HuH-7.5 (cell line): ENCODE measurements at places on chromosomes 1 and 21.

DNA sequence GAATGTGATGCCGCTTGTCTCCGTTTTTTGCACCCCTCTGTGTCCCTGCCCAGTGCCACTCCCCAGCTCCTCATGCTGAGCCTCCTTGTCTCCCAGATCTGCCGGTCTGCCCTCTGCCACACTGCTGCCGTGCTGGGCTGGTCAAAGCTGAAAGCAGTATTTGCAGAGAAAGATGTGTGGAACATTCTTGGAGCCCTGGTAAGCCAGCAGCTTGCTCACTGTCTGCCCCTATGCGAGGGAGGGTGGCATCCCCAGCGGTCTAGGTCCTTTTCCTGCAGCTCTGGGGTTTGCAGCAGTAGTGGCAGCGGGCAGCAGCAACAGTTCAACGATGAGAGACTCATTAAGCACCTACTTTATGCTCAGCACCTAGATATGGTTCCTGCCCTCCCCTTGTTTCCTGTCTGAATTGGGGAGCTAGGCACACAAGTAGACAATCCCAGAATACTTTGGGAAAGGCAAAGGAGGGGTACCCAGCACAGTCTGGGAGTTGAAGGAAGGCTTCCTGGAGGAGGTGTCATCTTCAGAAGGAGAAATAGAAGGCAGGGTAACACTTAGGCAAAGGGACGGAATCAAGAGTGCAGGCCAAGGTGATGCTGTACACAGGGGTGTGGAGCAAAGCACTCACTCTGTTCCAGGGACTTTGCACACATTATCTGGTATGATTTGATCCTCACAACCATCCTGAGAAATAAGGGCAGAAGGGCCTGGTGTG is 63.1 kb downstream of the KIF21B start:
- DNase-seq = no peak

- no peak for DNase-seq
These were observed 41.1 kb upstream of the CSF3R start for GRCh38 chr1:36523850-36524249.

DNA sequence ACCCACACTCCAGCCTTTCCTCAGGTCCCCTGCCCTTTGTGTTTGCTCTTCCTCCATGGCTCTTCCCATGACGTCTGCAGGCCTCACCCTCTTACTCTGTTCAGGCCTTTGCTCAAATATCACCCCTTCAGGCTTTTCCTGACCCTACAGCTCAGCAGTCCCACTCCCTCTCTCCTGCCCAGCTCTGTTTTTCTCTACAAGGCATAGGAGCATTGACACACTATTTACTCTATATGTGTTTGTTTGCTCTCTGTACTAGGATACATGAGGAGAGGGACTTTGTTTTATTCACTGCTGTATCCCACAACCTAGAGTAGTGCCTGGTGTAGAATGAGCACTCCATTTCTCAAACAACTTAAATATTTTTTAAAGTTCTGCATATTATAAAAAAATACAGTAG is 107.4 kb upstream of the COA6 start:
- no peak for DNase-seq

GRCh38 chr1:165793951-165794350 is 25.3 kb upstream of the TMCO1 start:
- DNase-seq = no peak

GRCh38 chr1:67679691-67680090 is 5.3 kb upstream of the GADD45A start:
- no peak for DNase-seq

- DNase-seq = no peak
These were observed 243.0 kb downstream of the SLC45A1 start for GRCh38 chr1:8560611-8561544.

DNA sequence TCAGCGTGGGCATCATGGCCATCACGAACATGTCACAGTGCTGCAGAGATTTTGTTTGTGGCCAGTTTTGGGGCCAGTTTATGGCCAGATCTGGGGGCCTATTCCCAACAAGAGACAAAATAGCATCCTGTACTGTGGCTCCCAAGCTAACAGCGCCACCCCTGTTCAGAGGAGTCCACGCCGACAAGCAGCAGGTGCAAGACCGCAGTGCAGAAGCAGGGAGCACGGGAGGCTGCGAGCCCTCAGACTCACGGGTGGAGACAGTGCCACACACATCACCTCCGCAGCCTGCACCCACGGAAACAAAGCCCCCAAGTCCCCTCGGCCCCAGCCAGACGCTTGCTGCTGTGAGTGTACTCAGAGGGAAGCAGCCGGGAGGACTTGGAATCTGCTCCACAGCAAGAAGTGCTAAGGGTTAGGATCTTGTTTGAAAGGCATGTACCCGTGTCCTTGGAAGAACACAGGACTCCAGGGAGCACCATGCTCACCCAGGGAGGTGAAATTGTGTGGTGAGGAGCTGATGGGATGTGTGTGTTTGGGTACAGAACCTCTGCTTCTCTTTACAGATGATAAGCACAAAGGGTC is 7.1 kb downstream of the TCP10L start:
- DNase-seq = no peak

GRCh38 chr1:36320767-36321118 is 2.7 kb downstream of the EVA1B start:
- no peak for DNase-seq

DNA sequence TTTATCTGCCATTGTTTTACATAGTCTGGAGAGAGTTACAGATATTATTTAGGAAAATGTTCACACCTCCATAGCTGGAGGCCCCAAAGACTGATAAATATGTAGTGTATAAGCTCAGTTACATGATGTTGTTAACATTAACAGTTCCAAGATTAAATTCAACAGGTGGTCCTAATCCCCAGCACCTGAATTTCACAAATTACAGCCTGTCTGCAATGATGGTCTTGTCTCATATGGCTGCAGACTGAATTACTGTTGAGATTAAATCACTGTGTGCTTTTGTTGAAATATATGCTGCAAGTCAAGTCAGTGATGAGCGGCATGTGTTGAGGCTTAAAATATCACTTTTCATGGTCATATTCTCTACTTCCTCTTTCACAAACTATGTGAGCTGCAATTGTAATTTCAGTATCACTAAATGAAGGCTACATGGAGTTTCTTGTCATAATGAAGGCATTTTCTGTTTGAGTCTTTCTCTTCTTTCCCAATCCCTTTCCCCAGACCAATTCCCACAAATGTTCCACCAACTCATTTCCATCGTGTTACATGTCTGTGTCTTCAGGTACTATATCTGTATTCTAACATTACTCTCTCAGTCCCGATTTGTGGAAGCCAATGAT is 4.2 kb downstream of the ST6GALNAC5 start:
- no peak for DNase-seq

DNA sequence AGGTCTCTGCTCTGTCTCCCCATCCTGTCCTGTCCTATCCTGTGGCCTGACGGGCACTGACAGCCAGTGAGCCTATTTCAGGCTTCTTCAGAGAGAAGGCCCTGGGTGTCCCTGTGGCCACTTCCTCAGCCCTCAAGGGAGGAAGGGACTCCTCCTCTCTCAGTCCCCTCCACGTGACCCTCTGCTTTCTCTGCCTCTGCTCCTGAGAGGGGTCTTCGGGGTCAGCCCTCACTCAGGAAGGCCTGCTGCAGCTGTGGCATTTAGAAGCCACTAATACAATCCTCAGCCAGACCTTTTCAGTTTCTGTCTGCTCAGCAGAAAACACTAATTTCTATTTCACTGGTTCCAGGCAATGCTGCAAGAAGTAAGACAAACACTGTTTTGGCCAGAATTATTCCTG is 43.6 kb upstream of the ETV3 start:
- DNase-seq = no peak

DNA sequence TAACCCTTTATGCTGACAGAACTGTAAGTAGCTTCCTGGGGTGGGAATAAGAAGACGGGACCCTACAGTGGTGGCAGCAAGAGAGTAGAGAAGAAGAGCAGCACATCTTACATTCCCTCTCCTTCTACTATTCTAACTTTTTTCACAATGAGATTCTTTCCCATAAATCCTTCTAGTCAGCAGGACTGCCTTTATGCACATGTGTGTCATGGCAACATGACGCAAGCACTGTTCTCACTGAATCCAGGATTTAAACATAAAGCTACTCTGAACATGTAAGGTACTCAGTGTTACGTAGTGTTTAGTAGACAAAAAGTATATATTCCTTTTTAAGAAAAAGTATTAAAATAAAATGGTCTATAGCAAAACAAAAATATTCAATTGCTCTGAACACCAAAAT is 309.7 kb upstream of the LYPLAL1 start:
- no peak for DNase-seq

GRCh38 chr1:27604579-27605299 is 795 bp upstream of the AHDC1 start:
- no peak for DNase-seq

DNA sequence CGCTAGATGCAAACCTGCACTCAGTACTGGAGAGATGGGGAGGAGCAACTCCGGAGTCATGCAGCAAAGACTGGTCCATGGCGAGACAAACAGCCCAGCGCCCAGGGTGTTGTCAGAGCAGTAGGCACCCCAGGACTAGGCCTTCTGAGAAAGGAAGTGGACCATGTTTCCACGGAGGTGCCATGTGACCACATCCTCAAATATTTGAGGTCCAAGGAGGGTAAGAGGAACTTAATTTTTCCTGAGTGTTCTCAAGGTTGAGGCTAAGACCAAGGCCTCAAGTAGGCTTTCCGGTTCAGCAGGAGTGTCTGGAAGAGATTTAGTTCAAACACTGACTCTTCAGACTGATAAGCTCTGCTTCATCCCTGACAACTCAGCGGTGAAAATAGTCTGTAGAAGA is 186.2 kb downstream of the RHOU start:
- no peak for DNase-seq

DNA sequence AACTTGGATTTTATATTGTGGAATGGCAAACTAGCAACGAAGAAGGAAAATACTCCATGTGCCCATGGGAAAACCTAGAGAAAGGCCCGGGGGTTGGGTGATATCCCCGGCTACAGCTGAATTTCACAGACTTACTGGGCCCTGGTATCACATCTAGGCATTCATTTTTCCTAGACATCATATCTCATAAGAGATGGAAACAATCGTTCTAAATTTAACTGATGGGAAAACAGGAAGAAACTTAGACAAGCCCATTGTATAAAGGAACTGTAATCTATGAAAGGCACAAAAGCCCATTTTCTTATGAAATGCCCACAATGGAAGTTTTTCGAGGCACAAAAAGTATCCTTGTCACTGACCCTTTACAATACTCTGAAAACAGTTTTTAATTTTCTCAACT is 407.9 kb upstream of the LYPLAL1 start:
- no peak for DNase-seq

- no peak for DNase-seq
These were observed 56.2 kb upstream of the EPS8L3 start for GRCh38 chr1:109819906-109820305.

DNA sequence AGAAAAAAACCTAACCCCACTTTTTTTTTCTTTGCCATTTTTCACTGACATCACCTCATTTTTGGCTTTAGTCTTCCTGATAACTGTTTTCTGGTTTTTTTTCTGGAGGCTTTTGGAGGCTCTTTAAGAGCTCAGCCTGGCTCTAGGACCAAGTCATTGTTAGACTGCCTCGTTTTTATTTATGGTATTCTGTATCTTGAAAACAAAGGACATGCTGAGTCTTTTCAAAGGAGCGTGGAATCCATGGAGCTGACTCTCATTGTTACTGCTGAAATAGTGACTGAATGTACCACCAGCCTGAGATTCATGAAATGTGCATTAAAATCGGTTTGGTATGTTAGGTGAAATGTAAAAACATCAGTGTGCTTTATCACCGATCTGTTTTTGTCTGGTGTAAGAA is 28.0 kb downstream of the RASAL2 start:
- DNase-seq = no peak

DNA sequence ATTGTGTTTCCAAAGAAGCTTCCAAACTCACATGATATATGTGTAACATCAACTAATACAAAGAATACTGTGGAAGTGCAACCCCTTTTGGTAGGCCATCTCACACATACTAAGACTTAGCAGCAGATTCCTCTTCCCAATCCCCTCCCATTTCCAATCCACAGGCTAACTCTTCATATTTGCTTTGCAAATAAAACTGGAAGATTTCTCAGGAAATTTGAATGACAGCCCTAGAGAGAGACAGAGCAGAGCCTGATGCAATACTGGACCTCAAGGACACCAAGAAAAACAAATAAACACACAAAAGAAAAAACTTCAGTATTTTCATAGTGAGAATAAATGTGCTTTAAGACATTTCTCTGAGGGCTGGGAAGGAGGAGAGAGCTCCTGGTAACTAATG is 190.2 kb upstream of the BRINP3 start:
- DNase-seq = no peak

DNA sequence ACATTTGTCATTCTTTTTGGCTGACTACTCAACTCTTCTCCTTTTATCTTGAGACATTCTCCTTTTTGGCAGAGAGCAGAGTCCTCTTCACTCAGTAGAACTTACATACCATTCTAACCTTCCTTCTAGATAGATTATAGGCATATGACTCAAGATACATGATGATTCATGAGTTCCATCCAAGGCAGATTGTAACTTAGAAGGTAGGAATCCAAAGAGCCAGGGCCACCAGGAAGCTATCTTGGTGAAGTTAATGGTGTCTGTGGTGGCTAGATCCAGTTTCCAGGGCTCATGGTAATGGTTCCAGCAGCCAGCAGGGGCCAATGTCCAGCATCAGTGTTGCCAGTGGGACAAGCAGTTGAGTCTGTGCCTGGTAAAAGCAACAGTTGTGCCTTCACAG is 76.1 kb upstream of the KIAA0040 start:
- no peak for DNase-seq

- no peak for DNase-seq
These were observed 52.1 kb upstream of the ETV3 start for GRCh38 chr1:157189986-157190982.

- no peak for DNase-seq
These were observed 46.2 kb downstream of the USP25 start for GRCh38 chr21:15775981-15776380.

GRCh38 chr1:48947761-48948537 is 171.3 kb upstream of the BEND5 start:
- no peak for DNase-seq

DNA sequence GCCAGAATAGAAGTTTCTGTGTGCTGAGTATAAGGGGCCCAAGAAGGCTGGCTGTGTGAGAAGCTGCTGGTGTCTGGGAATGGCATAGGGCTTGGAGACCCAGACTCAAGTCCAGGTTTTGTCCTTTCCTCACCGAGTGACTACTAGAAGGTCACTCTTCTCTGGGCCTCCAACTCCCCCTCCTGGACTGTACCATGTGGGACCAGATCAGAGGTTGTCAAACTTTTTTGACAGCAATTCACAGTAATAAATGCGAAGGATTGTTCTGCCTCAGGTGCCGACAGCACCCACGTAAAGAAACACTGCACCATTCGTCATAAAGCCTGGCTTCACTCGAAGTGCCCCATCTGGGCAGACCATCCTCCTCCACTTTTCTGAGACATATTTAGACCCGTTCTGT is 29.0 kb downstream of the PKP1 start:
- DNase-seq = no peak

GRCh38 chr21:33028287-33028670 is 2.5 kb downstream of the OLIG2 start:
- no peak for DNase-seq
